ENCODE measurements at places on chromosomes 5 and 9.

DNA sequence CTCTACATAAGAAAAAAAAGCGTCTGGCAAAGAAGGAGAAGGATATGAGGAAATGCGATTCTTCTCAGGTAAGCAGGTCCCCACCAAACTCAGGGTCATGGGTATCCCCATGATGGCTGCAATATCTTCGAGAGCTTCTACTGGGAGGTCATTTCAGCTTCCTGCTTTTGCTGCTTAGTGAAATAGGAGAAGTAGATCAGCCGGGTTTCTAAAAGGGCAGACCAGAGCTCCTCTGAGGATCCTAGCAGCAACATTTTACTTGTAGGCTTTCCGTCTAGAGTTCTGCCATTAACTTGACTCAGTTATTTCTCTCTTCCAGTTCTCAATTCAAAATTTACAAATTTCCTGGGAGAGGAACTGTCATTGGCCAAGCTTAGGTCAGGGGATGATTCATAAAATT, 134.7 kb downstream of the DPYSL3 start:
- no peak for DNase-seq

DNA sequence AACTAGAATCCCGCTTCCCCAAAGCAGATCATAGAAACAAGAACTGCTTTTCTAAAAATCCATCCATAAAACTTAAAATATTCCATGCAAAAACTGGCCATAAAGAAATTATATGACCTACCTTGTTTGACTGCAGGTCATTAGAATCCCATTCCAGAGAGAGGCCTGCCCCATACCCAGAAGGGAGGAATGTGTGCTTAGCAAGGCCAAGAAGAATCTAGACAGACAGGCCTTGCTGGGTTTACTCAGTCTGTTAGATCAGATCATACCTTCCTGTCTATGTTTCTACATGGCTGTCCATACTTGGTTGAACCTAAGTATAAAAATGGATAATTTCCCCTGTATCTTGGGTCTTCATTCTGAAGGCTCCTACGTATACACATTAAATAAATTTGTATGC, 358.8 kb upstream of the TRPC7 start:
- no peak for DNase-seq

GRCh38 chr5:64273276-64273675, 107.6 kb downstream of the RNF180 start:
- DNase-seq: no peak

GRCh38 chr9:98551511-98552286, 157.0 kb downstream of the GABBR2 start:
- no peak for DNase-seq

- no peak for DNase-seq
These were observed 76.9 kb upstream of the IL17B start for GRCh38 chr5:149455889-149456409.

- no peak for DNase-seq
These were observed 22.0 kb downstream of the CRB2 start for GRCh38 chr9:123378025-123378424.

- DNase-seq: no peak
These were observed 15.2 kb downstream of the TMEM171 start for GRCh38 chr5:73135429-73136054.

DNA sequence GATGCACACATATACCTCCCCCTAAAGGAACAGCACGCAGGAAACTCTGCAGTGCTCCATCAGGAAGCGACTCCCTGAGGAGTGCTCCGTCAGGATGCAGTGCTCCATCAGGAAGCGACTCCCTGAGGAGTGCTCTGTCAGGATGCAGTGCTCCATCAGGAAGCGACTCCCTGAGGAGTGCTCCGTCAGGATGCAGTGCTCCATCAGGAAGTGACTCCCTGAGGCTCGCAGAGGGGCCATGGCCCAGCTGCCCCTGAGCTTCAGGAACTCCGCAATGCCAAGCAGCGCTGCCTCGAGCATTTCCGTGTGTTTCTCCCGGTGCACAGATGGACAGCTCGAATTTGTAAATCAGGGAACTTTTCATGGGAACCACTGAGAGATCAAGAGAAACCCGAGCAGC, 88.1 kb downstream of the PAX5 start:
- DNase-seq: no peak

GRCh38 chr5:169296419-169297143, 4.4 kb downstream of the SLIT3 start:
- no peak for DNase-seq

DNA sequence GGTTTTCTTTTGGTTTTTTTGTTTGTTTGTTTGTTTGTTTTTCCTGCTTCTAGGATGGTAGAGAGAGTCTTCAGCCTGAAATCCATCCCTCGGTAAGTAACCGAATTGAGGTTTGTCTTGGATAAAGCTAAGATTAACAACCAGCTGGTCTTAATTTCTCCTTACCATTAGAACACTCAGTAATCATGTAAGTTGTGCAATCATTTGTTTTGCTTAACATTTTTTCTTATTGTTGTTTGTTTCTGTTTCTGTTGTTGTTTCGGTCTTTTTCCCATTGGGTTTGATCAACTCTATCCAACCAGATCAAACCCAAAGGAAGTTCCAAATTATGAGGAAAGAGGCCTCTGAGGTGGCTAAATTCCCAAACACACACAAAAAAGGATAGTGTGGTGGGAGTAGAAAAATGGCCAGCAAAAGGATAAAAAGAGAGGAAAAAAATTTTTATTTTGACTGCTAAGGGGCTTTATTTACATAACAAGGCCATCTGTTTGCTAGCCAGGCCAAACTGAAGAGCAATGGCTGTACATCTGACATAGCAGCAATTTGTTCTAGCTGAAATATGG, 49.6 kb upstream of the ANKRD31 start:
- DNase-seq: no peak

GRCh38 chr5:118459490-118459889, 528.9 kb downstream of the DTWD2 start:
- no peak for DNase-seq

GRCh38 chr5:107373549-107374263, 297.0 kb downstream of the EFNA5 start:
- DNase-seq: no peak

DNA sequence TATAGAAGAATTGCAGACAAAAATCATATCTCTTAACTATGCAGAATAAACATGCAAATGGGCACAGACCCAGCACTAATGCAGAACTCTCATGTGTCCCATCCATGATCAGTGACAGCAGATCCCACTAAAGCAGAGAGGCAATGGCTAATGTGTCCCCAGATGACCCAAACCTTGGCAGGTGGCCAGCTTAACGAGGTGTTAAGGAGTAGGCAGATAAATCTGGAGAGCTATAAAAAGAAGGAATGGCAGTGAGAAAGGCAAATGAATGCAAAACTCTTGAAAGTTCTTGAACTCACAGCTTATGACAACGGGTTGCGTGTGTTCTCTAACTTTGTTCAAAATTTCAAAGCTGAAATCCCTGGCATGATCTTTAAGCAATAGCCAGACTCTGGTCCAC, 265.4 kb downstream of the RASEF start:
- no peak for DNase-seq

GRCh38 chr5:147893820-147894219, 12.5 kb downstream of the C5orf46 start:
- DNase-seq: no peak

DNA sequence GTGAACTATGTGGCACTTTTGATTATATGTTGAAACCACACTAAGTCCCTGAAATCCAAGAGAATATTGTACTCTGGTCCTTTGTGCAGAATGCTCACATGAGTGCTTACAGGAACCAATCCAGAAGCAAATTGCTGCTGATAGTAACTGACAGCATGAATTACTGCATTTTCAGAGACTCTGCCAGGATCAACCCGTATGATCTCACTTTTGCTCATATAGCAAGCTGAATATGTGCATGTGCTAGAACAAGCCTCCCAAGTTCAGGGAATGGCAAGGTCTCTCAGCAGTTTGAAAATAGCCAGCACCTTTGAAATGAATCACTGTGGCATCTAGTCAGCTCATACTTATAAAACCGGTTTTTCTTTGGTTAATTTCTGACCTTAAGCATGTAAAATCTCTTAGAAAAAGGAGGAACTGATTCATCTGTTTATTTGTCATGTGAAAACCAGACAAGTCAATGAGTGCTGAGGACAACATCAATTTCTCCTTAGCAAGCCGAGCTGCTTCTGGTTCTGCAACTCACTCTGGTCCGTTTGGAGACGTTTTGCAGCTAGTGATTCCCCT, 215.7 kb upstream of the ELL2 start:
- DNase-seq: no peak

- DNase-seq: no peak
These were observed 20.6 kb downstream of the GNAQ start for GRCh38 chr9:78011049-78011448.

GRCh38 chr9:79129865-79130480, 441.8 kb upstream of the TLE4 start:
- DNase-seq: no peak

DNA sequence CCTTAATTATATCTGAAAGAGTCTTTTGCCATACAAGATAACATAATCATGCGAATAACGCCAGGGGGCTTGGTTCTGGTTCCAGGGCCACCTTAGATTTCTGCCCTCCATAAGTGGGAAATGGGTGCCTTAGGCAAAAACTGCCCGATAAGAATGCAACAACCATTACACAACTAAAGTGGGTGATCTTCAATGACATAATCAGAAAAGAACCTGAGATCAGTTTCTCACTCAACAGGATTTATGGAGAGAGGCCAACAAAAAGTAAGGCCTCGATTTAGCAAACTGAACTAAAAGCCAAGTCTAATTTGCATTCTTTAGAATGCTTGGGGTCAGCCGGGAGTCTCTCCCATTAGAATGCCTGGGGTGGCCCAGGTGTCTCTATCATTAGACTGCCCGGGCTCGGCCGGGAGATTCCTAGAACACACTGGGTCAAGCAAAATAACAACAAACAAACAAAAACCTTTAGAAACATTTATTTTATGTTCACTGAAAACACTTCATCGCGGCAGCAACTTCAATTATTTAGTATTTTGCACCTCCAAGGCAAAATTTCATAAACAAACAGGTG, 194.8 kb downstream of the AUH start:
- no peak for DNase-seq

DNA sequence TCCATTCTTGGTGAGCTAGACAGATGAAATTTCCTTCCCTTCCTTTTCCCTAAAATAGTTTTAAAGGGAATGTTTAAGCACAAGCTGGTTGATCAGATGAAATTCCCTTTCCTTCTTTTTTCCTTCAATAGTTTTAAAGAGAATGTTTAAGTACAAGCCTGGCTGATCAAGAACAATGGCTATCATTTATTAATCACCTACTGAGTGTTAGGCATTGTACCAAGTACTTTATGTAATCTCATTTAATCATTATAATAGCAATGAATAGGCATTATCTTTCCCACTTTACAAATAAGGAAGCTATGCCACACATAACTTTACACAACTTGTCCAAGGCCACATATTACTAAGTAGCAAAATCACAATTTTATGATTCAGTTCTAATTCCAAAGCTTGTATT, 152.0 kb upstream of the ACOT12 start:
- DNase-seq: no peak

DNA sequence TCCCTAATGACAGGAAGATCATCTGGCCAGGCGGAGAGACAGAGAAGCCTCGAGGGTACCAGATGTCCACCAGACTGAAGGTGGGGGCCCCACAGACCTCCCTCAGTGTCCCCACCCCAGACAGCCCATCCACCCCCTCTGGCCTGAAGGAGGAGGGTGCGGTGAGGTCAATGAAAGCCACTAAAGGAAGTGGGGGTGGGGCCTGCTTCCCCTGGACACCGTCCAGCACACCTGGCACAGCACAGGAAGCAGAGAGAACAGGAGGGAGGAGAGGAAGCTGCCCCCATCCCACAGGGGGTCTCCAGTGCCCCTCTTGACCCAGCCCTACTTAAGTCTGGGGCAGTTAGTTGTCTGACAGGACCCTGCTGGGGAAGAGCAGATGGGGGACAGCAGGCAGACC, 11.2 kb downstream of the LRRC26 start:
- no peak for DNase-seq

GRCh38 chr5:118611332-118611945, 376.9 kb downstream of the DTWD2 start:
- no peak for DNase-seq

DNA sequence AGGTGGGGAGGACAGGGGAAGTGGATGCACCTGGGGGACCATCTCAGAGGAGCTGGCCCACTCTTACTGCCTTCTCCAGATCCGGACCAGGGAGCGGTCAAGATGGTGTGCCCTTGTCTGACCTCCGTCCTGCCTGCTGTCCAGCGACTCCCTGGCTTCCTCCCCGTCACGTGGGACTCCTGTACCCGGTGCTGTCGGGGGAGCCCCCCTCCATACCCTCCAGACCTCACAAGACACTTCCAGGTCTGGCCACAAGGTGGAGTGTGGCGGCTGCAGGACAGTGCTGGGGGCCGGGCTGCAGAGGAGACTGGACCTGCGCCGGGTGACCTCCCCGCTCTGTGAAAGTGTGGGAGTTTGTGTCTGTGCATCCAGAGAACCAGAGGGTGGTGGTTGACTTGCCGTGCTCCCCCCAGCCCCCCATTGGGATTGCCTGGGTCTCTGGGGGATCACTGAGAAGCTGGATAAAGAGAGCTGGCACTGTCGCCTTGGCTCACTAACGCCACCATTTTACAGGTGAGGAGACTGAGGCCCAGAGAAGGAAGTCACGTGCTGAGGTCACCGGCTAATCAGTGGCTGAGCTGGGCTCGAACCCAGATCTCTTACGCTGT, 1.9 kb upstream of the CRB2 start:
- no peak for DNase-seq
